ENCODE measurements at places on chromosomes 5 and 9.

DNA sequence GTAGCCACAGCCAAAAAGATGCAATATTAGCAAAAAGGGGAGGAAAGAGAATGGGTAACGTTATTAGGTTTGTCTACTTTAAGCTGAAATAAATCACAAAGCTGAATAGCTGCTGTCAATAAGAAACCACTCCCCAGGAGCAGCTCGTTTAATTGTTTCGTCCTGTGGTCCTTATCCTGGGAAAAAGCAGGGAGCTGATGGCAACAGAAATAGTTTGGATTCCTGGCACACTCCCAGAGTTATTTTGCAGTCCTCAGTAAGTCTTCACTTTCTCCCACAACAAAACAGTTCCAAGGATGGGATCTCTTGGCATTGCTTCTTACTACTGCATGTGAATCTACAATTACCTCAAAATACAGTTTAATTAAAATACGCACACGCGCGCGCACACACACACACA is 28.8 kb downstream of the FRMD3 start:
- no peak for DNase-seq

- DNase-seq = no peak
Measured at GRCh38 chr5:173733425-173733824, 117.0 kb upstream of the BOD1 start.

DNA sequence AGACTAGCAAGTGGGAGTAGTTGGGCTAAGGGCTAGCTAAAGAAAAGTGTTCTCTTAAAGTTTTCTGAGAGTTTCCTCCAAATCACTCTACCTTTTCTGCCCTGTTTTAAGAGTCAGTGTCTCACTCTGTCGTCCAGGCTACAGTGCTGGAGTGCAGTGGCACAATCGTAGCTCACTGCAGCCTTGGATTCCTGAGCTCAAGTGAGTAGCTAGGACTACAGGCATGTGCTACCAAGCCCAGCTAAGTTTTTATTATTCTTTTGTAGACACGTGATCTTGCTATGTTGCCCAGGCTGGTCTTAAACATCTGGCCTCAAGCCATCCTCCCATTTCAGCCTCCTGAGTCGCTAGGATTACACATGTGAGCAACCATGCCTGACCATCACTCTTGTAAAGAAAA is 378.9 kb downstream of the CAAP1 start:
- DNase-seq = no peak

GRCh38 chr5:56360816-56361215 is 127.7 kb upstream of the ANKRD55 start:
- DNase-seq = no peak
